Stimulated activated CD8-positive, alpha-beta memory T cell treated with anti-CD3 and anti-CD28 coated beads, Interleukin-15, amount 100 ng/mL, for 1 hour (primary cell): ENCODE measurements at places on chromosomes 4 and X.

DNA sequence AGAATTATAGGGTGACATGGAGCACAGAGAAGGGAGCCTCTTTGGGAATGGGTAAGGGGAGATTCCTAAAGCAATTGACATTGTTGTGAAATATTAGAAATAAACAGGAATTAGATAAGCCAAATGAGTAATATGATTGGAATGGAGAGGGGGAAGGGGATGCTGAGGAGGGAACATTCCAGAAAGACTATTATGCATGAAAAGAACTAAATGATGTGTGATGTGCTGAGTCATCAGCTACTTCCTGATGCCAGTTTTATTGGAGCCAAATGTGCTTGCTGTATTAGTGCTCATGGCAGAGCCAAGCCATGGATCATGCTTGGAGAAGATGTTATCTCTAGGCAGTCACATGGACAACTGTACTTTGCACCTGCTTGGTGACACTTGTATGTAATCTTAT lies 189.0 kb upstream of the HCCS start:
- no peak for DNase-seq

DNA sequence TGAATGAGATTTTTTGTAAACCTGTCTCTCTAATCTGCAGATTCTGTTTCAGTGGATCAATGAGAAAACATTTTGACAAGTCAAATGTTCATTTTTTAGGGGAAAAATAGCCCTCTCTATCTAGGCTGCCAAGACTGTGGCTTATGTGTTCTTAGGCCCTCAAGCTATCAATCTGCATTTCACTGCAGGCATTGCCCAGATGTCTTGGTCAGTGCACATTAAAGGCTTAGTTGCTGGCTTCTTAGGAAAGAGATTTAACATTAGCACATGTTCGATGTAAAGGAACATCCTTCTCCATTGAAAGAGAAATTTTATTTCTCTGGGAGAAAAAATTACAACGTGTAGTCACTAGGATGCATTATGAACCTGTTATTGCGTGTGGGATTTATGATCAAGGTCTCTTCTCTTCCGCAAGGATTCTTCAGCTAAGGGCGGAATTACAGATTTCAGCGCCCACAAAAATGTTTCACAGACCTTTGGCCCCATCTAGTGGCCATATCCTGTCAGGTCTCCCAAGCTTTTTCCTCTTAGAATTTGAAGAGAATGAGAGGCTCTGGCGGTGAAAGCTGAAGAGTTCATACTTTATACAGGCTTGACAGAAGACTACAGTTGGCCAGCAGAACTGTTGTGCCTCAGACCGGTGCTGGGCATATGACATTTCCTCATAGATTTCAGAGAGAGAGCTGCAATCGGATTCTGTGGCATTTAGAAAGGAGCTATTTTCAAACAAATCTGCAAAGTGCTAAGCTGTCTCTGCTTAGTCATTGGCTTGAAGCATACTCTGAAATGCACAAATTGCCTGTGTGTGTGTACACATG lies 144.6 kb upstream of the NOCT start:
- peak; percentile 11 for DNase-seq

DNA sequence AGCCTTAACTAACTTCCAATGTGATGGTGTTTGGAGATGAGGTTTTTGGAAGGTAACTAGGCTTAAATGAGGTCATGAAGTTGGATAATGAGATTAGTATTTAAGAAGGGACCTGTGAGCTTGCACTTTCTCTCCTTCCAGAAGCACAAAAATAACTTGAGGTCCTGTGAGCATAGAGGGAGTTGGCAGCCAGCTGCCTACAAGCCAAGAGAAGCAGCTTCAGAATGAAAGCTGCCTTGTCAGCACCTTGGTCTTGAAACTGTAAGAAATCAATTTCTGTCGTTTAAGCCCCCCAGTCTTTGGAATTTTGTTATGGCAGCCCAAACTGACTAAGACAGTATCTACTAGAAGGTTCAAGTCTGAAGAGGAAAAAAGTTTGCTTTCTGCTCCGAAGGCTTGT lies 280.2 kb upstream of the GALNTL6 start:
- DNase-seq = no peak

GRCh38 chr4:56976837-56977320 lies 527 bp downstream of the NOA1 start:
- DNase-seq = peak; percentile 2

- no peak for DNase-seq
Measured at GRCh38 chr4:101039367-101039766, 308.0 kb downstream of the PPP3CA start.

GRCh38 chr4:93031431-93032098 lies 727.8 kb downstream of the GRID2 start:
- DNase-seq = no peak

DNA sequence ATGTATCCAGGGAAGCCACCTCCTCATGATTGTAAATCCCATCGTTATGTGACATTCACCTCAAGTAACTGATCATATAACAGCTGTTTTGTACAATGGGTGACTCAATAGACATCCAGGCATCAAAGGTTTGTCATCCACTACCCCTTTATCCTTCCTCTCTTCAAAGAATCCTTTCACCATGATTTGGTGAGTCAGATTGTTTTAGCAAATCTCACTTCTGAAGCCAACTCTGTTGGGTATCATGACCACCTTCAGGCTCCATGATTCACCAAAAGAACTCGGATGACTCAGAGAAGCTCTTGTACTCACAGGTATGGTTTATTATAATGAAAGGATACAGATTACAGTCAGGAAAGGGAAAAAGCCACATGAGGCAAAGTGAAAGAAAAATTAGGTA lies 132.1 kb downstream of the PWWP3B start:
- DNase-seq = no peak

DNA sequence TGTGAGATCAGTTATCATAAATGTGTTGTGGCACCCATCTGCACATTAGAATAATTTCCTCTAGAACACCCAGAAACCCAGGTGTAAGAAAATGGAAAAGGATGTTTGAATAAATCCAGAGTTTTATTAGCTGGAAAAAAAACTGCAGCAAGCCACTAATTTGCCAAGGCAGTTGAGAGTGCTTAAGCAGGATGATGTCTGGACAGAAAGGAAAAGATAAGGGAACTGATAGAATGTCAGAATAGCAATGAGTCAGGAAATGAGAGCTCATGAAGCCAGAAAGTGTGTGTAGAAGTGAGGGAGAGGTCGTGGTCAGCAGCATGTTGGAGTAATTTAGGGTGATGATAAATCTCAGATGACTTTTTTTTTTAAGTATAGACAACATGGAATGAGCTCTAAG lies 15.2 kb upstream of the NEUROG2 start:
- no peak for DNase-seq

GRCh38 chrX:16743604-16744325 lies 24.4 kb downstream of the SYAP1 start:
- DNase-seq = no peak
